ENCODE measurements at places on chromosomes 1 and 21.

- no peak for DNase-seq
Measured at GRCh38 chr1:82632155-82632554, 831.4 kb downstream of the ADGRL2 start.

GRCh38 chr1:25563330-25564215 lies 20.2 kb downstream of the LDLRAP1 start:
- no peak for DNase-seq

DNA sequence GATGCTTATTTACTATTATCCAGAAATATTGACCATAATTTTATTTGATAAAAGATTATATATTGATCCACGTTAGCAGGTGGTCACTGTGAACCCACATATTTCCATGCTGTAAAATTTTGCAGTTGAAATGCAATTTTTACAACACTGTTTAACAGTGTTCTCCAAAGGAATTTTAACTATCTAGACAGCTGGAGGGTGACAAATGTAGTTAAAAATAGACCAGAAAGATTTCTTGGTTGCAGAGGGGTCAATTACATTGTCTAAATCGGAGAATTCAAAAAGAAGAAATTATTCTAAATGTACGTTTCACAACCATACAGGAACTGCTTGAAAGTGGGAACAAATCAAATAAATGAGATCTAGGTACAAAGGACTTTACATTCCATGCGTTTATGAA lies 625.2 kb upstream of the NCAM2 start:
- no peak for DNase-seq

DNA sequence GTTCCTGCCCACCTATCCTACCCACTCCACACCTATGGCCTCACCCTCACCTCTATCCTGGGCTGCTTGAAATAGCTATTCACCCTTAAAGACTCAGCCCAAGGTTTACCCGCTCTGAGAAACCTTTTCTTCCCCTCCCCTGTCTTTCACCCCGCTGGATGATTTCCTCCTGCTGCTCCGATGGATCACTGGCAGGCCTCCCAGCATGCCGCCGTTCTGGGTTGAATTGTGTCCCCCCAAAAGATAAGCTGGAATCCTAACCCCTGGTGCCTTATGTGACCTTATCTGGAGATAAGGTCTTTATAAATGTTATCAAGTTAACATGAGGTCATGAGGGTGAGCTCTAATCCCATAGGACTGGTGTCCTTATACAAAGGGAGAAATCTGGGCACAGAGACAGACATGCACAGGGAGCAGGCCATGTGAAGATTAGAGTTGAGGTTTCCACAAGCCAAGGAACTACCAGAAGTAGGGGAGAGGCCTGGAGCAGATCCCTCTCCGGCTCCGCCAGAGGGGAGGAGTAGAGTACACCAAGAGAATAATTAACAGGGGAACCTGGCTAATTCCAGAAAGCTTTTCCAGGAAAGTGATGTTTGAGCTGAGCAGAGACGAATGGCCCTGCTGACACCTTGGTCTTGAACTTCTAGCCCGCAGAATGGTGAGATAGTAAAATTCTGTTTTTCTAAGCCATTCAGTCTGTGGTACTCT lies 110.0 kb upstream of the SERBP1 start:
- no peak for DNase-seq

GRCh38 chr21:29306920-29307319 lies 8.2 kb downstream of the BACH1 start:
- DNase-seq: no peak

DNA sequence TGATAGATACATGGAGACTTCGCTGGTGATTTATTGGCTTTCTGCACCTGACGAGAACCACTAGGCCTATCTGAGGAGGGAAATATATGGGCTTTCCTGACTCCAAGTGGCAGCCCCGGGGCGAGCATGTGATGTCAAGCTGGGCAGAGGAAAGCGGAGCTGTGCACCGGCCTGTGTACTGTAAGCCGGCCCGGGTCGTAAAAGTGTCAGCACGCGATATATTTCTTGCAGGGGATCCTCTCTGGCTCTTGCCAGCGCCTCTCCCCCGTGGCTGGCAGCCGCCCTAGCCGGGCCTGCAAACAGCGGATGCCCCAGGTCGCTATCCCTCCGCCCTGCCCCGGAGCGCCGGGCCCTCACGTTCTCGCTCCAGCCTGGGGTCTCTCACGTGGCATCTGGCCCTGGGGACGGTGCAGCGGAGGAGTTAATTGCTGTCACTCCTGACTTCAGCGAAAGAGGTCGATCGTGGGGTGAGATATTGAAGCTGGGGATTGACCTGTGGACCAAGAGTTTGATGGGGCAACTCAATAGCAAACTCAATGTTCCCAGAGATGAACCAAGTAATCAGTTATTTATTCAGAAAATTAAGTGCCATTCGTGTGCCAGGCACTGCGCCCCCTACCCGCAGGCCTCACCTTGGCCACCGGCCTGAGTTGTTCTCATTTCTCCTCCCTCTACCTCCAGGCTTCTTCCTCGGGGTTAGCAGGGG lies 41.0 kb upstream of the HAO2 start:
- no peak for DNase-seq

GRCh38 chr1:63366908-63367214 lies 566 bp upstream of the ALG6 start:
- no peak for DNase-seq

DNA sequence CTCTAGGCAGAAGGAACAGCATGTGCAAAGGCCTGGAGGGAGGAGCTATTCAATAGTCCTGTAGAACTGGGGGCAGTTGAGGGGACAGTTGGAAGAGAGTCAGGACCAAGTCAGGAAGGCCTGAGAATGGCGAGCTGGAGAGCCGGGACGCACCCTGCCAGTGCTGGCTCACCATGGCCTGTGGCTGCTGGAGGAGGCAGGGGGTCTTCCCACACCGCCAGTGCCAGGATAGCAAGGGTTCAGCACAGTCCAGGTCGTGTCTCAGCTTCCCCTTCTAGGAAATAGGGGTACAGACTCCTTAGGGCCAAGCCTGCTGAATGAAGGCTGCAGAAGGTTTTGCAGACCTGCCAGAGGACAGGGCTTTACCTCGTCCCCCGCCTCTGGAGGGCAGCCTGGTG lies 7.3 kb downstream of the PODN start:
- no peak for DNase-seq

DNA sequence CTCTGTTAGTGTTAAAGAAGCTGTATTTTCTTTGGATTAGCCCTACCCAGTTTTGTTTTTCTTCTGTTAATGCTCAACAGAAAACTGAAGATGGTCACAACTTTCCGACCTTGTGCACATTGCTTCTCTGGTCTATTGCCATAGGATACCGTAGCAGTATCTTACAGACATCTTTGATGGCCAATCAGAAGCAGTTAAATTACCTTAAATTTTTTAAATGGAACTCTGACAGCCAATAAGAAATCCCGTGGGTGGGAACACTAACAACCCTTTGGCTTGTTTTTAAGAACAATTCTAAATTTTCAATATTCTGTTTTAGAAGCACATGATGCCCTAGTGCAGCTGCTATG lies 17.2 kb downstream of the NFYC start:
- DNase-seq: no peak

DNA sequence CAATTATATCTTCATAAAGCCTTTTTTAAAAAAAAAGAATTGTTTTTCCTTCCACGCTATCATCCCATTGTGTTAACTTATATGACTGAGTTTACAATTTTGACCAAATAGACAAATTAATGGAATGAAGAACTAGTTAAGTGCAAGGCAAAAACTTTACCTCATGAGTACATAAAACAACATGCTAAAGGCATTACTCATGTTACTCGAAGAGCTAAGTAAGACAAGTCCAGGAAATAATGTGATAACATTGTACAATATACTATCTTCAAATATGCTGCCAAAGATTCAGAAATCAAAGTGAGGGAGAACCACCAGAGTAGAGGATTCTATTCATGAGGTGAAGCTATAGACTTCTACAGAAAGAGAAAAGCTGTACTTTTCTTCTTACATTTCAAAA lies 24.2 kb upstream of the DYNLT5 start:
- DNase-seq: no peak

DNA sequence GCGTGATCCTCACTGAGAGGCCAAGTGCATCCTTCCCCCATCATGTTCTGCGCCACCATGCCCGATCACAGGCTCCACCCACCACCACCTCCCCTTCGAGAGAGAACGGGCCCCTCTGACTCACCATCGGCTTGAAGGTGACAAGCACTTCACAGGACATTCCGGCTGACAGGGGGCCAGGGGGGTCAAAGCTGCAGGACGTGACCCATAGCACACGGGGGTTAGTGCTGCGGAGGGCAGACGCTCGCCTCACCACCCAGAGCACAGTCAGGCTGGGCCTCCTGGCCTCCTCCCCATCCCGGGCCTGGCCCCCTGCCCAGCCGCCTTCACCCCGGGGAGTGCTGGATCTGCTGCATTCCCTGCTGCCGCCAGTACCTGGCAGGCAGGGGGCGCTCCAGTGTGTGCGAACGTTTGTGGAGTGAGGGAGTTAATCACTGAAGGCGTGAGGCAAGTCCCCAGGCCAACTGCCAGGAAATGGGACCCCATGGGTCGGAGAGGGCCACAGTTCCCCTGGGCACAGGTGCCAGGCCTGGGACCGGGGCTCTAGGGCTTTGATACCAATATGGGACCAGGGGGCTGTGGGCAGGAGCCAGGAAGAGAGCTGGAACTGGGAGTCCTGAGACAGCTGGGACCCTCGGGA lies 40.9 kb upstream of the TMEM52 start:
- peak; percentile 95 for DNase-seq

GRCh38 chr1:171988243-171988885 lies 147.1 kb downstream of the DNM3 start:
- no peak for DNase-seq

DNA sequence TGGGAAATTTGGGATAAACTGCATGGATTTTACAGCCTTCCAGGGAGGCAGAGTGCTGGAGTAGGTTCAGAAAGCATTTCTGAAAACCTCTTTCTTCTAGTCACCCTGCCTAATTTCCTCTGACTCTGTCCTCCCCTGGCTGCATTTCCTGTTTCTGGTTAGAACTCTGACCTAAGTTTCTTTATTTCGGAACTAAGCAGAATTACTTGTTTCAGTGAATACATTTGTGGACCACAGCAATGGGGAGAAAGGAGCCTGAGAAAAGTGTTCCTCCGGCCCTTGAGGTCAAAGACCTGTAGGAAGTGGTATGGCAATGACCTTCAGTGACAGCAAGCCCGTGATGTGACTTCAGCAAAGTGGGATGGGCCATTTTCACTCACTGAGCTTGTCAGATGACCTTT lies 173.4 kb upstream of the RUNX1 start:
- DNase-seq: no peak

- DNase-seq: no peak
Measured at GRCh38 chr1:89799495-89799894, 21.3 kb upstream of the LRRC8D start.

DNA sequence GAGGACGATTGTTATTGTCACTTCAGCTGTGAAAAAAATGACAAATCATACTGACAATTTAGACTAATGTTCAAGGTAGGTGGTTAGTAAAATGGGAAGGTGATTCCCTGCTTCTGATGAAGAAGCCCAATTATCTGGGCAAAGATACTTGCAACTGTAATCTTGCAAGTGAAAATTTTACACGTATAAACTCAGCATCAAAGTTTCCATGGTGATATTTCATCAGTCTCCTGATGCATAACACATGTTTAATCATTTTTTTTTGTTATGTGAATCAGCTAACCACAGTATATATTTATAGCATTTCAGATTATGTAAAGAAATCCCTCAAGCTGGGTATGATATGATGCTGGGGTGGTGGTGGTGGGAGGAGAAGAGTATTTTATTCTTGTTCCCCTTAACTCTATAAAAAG lies 16.4 kb upstream of the KCNK1 start:
- no peak for DNase-seq
